ENCODE measurements at places on chromosomes 12 and 14.

GRCh38 chr12:74725154-74725553 is 187.5 kb downstream of the ATXN7L3B start:
- DNase-seq, result no peak

DNA sequence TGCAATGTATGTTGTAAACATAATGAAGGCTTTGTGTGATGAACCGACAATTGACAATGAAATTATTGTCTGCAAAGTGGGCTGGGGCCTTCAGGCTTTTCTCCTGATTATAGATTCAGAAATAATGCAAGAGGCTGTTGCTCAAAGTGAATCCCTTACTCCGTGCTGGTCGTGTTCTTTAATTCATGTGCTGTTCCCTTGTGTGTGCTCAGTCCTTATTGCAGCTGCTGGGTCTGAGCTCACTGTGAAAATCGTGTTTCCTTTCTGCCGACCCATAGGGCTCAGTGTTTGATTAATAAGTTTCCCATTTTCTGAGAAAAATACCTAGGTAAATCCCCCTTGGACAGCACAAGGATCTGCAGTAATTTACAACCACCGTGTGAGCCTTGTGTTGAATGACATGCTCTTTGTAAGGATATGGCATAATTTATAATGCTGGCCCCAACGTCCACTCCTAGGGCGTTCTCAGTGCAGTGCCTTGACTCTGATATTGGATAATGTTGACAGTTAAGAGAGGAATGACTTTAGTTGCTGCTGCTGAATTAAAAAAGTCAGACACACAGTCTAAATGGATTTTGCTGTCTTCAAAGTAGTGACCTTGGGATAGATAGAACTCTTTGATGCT is 81.6 kb downstream of the RGS6 start:
- DNase-seq, result no peak

DNA sequence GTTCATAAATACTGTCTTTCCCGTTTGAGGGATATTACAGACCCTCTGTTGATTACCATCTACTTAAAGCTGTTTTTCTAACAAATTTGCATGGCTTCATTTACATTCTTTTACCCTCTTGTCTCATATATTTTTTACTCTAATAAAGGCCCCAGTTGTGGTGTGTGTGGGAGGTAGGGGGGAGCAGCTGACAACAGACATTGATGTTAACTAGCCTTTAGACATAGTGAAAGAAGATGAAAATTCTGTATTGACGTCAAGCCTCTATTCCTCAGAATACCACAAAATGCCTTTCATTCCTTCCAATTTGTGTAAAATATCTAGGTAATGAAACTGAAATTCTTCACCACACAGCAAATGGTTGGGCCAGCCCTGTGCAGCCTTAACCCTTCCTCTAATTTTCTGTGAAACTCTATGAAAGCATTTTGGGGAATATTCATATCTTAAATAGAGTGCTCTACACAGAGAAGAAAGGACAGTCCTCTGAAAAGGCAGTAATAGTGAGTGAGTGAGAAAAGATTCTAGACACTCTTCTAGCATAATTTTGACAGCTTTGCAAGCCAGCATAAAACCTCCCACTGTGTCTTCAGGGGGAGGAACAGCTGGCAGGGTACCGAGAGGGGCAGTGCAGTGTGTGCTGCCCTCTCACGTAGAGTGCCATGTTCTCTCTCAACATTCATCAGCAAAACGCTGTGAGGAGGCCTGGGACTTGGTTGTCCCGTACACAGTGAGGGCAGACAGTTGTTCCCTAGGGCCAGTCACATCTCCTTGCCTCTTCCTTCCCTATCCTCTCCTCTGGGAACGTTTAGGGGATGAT is 20.1 kb upstream of the CERS5 start:
- no peak for DNase-seq

DNA sequence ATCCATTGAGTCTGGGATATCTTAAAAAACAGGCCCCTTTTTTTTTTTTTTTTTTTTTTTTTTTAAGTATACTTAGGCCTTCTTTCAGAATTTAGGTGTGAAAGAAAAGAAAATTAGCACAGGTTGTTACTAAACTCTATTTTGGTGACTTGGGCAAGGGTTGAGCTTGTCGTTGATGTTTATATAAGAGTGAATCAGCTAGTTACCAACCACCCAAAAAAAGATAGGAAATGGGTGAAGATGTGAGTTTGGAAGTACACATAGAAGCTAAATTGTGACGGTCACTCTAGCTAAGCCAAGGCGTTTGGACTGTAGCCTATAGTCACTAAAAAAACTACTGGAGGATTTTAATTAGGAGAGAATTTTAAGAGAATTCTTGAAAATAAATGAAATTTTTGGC is 1247.2 kb downstream of the AACS start:
- no peak for DNase-seq

- DNase-seq, result no peak
Observed at GRCh38 chr14:77275601-77276017, 4.6 kb upstream of the NGB start.

DNA sequence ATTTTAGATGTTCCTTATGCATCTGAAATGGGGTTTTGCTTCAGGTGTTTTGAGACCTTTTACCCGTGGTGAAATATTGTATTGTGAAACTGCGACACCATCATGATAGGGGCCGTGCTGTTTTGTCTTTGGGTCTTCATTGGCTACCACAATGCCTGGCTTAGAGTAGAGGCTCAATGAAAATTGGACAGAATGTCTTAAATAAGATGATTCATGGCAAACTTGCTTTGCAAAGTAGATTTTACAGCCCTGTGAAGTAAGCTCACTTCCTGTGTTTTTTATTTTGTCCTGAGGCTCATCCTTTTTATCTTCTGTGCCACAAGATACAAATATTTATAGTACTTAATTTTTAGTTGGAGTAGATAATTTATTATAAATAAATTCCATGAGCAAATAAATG is 111.3 kb upstream of the FRMD6 start:
- no peak for DNase-seq

DNA sequence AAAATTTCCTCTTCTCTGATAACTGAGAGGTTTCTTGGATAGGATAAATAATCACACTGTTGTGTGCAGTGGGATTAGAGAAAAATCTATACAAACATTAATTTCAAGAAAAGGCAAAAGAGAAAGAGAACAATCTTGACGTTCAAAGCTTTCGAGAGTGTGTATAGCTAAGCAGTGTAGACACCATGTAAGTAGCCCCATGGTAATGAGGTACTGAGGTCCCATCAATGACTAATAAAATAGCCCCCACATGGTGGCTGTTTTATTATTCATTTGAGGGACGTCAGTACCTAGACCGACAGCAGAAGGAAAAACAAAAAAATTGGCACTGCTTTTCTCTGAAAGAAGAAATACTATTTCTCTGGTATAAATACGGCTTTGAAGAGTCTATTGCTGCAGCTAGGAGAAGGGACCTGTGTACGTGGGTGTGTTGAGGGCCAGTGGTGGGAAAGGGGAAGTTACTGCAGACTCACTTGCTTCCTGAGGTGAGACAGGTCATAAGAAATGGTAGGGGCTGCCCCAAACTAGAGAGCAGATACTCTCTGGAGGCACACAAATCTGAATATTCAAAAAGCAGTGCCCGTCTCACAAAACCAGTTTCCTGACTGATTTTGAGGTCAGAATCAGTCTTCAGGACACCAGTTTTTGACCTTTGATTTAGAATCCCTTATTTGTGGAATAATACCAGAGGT is 339.8 kb downstream of the EMP1 start:
- no peak for DNase-seq

DNA sequence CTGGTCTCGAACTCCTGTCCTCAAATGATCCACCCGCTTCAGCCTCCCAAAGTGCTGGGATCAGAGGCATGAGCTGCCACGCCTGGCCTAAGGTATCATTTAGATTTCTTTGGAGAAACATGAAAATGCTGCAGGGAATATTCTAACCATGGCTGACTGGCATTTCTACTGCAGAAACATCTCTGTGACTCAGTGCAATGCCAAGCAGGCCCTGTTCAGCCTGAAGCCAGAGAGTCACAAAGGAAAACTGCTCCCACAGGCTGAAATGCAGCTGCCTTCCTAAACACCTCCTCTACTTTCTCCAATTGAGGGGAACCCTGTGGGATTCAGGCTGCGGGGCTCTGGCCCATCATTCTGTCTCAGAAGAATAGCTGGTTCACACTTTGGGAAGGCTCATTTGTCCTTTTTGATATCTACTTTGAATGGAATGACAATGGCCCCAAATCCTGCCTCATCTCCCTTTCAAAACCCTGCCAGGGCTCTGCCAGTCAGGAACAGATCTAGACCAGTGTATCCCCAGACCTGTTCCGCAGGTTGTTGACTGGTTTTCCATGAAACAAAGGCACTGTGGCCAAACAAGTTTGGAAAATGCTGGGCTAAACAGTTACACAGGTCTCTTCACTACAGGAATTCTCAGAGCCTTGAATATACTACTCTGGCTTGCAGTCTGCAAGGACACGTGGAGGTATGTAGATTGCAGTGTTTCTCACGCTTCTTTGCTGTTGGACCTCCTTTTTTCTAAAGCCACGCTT is 7.8 kb downstream of the C12orf43 start:
- no peak for DNase-seq

- no peak for DNase-seq
Observed at GRCh38 chr14:61041704-61042103, 60.7 kb downstream of the SLC38A6 start.

DNA sequence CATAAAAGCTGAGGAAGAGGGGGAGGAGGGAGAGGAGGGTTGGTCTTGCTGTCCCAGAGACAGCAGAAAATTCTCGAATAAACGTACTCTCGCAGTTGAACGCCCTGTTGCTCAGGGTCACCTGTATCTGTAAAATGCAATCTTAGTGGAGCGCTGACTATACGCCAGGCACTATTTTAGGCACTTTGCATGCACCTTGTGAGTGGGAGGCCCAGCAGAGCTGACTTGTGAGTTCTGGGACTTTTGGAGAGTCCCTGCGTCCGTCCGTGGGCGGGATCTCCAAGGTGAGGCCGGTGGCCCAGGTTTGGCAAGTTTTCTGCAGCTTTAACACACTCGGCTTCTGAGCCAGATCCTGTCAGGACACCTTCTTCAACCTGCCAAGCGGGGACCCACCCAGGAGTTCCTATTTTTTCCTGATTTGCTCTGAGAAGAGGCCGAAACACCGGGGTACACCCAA is 32.5 kb upstream of the PLEKHG6 start:
- DNase-seq, result no peak

DNA sequence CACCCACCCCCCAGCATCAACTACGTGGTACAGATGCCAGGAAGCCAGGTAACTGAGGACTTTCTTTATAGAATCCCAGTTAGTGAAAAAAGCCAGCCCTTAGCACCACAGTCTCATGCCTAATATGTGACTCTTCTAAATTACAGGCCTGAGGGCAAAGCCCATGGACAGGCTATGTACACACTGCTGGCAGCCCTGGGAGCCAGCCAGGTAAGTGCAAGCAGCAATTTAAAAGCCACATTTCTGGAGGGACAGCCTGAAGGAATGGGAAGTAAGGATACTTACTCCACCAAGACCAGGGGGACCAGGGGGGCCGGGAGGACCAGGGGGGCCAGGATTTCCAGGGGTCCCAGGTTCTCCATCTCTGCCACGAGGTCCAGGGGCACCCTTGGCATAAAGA is 7.0 kb downstream of the COL2A1 start:
- no peak for DNase-seq

GRCh38 chr12:96623656-96624217 is 134.4 kb downstream of the CFAP54 start:
- DNase-seq, result no peak

GRCh38 chr14:31568161-31568560 is 7.0 kb downstream of the NUBPL start:
- no peak for DNase-seq

- no peak for DNase-seq
Observed at GRCh38 chr14:29553427-29553826, 374.2 kb downstream of the PRKD1 start.

- DNase-seq, result no peak
Observed at GRCh38 chr12:62732861-62733427, 202.0 kb downstream of the PPM1H start.

DNA sequence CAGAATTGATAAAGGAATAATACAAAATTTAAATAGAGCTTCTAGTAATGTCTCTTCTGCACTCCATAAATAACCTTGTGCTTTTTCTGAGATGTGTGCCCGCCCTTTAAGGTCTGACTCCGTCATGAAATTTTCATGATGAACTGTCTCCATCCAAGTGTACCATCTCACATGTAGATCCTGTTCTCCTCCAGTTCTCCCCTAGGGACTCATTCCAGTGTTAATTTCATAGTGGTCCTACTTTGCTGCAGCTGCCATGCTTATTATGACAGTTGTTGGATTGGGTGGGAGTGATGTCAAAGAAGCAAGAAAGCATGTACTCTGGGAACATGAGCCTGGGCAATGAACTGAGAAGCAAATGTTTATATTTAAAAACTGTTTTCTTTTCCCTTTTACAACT is 442.5 kb upstream of the PDE3A start:
- no peak for DNase-seq

DNA sequence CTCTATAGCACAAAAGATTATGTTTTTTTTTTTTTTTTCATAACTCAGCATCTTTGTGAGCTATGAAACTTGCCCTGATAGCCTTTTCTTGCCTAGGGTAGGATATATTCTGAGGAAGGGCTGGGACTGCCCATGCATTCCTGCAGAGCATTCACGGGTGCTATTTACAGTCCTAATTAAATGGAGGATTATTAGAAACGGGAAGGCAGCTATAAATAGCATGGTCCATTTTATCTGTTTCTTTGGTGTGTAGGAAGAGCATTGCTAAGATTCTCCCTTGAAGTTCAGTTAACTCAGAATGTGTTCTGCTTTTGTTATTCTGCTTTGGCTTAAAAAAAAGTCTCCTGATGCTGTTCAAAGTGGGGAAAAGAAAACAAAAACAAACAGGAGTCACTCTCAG is 630.9 kb downstream of the DIO2 start:
- no peak for DNase-seq

DNA sequence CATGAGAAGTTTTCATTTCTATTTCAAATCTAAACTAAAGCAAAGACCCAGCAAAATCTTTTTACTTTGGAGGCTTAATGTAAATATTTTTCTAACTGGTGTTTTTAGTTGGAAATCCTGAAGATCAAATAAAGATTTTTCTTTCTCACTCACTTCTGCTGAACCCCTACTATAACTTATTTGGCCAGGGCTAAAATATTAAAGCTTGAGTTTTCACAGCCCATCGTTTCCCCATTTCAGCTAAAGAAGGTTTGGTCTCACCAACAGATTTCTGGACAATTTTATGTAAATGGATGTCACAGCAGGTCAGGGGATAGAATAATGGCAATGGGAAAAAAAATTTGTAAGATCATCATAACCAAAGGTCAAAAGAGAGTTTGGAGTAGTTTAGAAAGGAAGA is 92.7 kb upstream of the DCN start:
- DNase-seq, result no peak

DNA sequence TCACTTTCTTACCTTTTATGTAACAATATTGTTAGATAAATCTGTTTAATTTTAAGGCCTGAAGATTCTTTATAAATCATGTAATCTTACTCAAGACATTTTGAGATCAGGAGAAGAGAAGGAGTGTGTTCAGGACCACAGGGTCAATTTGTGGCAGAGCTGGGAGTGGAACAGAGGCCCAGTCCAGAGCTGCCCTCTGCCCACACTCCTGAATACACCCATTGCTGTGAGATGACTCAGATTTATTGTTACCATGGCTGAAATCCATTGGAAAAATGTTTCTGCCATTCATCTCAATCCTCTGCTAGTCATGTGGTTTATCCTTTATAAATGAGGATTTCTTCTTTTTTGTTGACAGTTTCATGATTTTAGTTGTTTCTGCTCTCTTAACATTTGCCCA is 100.5 kb upstream of the STXBP6 start:
- no peak for DNase-seq

Data from CMK (cell line).